ENCODE measurements at places on chromosomes 2 and 18. TPM values are rescaled to one million over a fixed set of nuclear protein-coding genes. Genes with fewer than 3 reads are reported as not detected.

TGFA gene
- 30.8 TPM for total RNA-seq

NCKAP5 gene
- total RNA-seq = 2.0 TPM

ITGB6 gene
- 28.0 TPM for total RNA-seq

GPR45 gene
- not detected for total RNA-seq

DCC gene
- total RNA-seq = 0.34 TPM

NT5DC4 gene
- total RNA-seq = not detected

CXCR1 gene
- not detected for total RNA-seq

ALPP gene
- 0.15 TPM for total RNA-seq
